ENCODE measurements at places on chromosomes 2 and 18.
A peak's percentile ranks its signal among the peaks of the same experiment; 100 is the strongest.

- DNase-seq, result no peak
These were observed 31.0 kb downstream of the CACNB4 start for GRCh38 chr2:152067823-152068222.

DNA sequence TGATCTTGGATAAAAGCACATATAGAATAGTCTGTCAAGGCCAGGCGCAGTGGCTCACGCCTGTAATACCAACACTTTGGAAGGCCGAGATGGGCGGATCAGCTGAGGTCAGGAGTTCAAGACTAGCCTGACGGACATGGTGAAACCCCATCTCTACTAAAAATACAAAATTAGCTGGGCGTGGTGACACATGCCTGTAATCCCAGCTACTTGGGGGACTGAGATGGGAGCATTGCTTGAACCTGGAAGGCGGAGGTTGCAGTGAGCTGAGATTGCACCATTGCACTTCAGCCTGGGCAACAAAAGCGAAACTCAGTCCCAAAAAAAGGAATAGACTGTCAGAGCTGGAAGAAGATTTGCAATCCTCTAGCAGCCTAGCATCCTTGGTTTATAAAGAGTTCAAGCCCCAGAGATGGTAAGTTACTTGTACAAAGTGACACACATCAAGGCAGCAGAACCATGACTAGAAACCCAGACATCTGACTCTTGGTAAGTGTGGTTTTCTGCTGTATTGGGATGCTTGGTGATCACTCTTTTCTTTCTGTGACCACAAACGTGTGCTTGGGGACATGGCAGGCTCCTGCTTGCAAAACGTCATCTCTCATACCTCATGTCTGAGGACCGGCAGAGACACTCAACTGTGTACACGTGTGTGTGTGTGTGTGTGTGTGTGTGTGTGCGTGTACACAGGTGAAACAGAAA is 69.0 kb downstream of the OSBPL6 start:
- DNase-seq, result no peak

DNA sequence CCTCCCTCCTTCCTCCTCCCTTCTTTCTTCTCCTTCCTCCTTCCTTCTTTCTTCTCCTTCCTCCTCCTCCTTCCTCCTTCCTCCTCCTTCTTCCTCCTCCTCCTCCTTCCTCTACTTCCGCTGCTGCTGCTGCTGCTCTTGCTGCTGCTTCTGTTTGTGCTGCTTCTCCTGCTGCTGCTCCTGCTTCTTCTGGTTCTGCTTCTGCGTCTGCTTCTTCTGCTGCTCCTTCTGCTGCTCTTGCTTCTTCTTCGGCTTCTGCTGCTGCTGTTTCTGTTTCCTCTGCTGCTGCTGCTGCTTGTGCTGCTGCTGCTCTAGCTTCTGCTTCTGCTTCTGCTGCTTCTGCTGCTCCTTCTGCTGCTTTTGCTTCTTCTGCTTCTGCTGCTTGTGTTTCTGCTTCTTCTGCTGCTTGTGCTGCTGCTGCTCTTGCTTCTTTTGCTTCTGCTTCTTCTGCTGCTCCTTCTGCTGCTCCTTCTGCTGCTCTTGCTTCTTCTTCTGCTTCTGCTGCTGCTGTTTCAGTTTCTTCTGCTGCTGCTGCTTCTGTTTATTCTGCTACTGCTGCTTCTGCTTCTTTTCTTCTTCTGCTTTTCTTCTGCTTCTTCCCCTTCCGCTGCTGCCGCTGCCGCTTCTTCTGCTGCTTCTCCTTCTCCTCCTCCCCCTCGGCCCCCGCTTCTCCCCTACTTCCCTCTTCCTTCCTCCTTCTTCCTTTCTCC is 8.6 kb downstream of the SNRNP27 start:
- no peak for DNase-seq

- no peak for DNase-seq
These were observed 77.5 kb upstream of the ITPRID2 start for GRCh38 chr2:181814057-181814491.

- no peak for DNase-seq
These were observed 1209.3 kb upstream of the FAM98A start for GRCh38 chr2:34808426-34808825.

DNA sequence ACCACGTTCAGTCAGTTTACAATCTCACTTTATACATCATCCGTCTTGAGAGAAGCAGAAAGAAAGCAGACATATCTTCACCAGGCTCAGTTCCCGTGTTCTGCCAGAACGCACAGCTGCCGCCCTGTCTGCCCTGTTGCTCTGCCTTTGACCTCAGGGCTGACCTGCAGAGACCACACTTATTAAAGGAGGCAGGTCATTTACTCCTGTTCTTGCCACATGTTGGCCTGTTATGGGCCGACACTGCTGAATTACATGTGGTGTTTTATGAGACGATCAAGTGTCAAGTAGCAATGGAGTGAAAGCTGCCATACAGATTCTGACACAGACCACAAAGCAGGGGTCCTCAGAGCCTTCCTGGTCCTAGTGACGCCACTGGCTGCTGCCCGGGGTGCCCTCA is 232.2 kb downstream of the TTC32 start:
- no peak for DNase-seq

DNA sequence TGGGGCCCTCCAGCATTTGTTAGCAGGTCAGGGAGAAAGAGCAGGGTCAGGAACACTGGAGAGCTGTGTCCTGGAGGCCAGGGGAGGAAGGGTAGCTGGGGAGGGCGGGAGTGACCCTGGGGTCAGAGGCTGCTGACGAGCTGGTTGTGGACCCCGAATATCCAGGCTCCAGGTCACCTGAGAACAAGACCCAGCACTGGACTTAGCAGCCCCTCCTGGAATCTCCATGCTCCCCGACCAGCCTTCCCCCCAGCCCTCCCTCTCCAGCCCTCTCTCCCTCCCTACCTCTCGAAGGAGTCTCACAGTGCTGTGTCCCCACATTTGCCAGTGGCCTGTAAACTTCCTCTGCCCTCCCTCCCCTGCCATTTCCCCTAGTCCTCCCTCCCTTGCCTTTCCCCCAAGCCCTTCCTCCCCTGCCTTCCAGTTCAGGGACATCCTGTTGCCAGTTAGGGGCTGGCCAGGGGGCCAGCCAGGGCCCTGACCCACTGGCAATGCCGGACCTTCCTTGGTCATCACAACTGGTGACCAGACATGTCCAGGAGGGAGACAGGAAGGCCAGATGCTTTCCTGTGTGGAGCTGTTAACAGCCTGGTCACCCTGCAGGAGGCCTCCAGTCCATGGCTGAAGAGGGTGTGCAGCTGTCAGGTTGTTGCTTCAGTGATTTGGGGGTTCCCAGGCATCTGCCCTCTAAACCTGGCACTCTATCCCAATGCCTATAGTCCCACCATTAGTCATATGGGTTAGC is 50.0 kb upstream of the FAHD2A start:
- peak; percentile 3 for DNase-seq

DNA sequence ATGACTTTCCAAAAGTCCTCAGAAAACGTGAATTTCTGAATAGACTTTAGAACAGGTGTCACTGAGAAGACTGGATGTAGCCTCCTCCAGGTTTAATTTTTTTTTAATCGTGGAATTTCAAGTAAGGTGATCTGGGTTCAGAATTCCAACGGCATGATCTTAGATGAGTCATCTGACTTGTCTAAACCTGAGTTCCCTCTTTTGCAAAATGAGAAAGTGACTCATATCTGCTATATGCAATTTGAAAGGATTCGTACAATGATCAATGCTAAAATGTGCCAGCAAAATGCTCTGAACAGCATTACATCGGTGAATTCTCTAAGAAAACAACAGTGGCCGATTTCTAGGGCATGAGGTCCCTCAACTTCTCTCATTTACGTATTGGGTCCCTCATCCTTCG is 69.1 kb upstream of the ZNF516 start:
- DNase-seq, result no peak

DNA sequence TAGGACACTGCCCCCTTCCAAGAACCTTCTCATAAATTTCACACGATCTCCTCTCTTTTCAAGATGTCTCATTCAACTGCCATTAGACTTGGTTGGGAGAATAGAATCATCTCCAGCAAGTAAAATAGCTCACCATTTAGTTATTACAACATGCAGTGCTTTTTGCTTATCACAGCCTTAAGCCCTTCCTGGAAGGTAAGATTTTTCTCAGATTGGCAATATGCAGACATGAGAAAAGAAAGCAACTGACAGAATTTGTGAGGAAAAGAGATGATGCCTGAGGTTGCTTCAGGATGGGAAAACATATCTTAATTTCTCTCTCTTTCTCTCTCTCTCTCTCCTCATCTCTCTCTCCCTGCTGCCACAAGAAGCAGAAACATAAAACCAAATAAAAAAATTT is 855.1 kb upstream of the ACVR2A start:
- DNase-seq, result no peak

GRCh38 chr2:70753031-70753430 is 15.0 kb downstream of the ADD2 start:
- no peak for DNase-seq

DNA sequence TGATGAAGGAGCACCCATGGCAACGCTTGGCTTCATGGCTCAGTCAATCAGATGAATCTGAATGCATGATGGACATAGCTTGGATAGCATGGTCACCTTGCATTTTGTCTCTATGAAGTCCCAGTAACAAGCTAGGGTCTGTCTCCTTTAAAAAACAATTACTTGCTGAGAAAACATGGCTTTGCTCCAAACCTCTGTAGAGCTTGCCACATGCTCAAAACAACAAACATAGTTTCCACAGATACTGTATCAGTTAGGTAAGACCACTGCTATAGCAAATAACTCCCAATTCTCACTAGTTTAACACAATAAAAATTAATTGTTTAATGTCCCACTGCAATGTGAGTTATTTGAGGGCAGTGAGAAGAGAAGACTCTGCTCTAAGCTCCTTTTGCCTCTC is 401.0 kb downstream of the IRS1 start:
- no peak for DNase-seq

GRCh38 chr18:904218-905090 is at the start of gene ADCYAP1:
TSS of gene ADCYAP1 (plus strand) at chr18:904871. CDS start at chr18:905387, 516 bp downstream.
- DNase-seq, result no peak

DNA sequence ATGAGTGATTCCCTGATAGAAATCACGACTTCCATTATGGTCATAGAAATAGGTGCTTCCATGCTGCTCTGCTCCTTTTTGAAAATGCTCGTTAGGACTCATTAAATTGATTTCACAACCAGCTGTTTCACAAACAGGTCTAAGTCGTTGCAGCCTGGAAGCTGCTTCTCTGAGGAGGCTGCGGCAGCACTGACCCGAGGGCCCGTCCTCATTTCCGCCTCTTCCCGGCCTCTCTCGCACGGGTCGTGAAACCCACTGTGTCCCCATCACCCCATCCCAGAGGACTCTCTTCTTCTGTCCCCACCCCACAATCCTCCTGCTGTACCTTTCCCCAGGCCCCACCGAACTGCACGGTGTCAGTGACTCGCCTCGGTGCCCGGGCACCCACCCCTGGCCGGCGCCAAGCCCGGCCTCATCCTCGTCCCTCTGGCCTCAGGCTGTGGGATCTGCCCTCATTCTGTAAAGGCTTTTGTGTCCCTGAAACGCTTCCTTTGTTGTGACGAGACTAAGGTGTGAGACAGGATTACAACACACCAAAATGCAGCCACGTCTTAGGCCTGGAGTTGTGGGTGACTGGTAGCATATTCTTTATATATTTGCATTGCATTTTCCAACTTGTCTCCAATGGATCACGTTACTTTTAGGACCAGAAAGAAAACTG is 112.7 kb upstream of the CTDP1 start:
- no peak for DNase-seq

DNA sequence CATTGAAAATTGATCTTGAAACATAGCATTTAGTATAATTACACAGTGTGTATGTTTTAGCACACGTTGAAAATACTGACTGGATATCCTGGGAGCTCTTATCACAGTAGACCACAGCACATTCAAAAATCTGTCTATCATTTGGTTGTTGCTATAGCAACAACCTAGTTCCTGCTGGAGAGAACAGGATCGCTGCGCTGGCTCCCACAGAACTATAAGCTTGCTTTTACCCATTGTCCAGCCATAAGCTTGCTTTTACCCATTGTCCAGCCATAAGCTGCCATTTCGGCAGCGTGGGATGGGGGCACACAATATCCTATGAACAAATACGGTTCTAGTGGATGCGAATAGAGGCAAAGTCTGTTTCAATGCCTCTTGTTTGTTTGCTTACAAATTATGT is 70.4 kb upstream of the ST6GAL2 start:
- DNase-seq, result no peak

DNA sequence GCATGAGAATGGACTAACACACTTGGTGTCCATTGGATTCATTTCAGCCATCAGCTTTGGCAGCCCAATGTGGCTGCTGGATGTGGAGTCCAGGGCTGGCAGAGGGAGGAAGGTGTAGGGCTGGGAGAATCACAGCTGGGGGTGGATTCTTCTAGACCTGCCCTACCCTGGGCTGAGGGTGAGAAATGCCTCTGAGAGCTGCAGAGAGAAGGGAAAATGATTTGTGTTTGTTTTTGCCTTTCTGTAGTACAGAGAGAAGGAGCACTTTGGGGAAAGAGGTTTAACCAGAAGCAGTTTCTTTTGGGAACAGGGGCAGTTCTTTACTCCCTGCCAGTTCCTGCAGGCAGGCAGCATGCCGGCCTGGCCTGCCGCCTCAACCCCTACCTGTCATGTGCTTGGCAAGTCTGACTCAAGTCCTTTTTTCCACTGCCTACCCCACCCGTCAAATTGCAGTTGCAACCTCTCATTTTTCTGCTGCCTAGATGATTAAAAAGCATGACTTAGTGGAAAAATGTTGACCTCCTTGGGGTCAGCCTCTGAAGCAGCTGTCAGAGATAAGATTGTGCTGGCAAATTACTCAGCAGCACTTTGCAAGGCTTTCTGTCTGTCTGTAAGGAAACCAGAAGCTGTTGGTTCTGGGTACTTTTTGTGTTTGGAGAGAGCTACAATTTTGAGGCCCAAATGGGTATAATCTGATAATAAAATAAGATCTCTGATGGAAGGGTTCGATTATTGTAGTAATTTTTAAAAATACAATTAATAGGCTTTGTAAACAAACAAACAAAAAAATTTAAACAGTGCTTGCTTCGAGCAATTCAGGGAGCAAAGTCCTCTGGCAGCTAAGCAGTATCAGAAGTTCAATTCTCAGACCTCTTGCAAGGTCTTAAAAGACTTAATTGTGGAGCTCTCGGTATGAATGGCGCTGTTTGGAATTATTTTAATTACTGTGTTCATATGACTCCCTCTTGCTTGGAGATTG is 21.7 kb downstream of the LBH start:
- no peak for DNase-seq

DNA sequence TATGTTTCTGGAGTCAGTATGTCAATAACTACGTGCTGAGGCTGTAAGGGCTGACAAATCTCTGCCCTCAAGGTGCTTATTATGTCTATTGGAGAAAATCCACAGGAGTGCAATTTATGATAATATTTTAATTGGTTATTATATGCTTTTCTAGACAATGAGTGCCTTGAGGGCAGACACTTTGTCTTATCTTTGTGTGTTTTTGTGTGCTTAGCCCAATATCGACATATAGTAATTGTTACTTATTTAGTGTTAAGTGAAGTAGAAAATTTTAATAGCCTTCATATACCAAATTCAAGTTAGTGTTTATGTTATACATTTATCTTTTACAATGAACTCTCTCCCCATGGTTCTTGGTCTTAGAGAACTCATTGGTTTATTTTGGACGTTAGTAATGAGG is 118.9 kb downstream of the WDR7 start:
- no peak for DNase-seq

GRCh38 chr2:233798335-233799086 is 20.4 kb downstream of the MROH2A start:
- DNase-seq, result no peak

- DNase-seq, result no peak
These were observed 3.1 kb downstream of the ARHGEF33 start for GRCh38 chr2:38892819-38893218.

Measured in HAP-1 (cell line).